ENCODE measurements at places on chromosomes 7 and 10.

DNA sequence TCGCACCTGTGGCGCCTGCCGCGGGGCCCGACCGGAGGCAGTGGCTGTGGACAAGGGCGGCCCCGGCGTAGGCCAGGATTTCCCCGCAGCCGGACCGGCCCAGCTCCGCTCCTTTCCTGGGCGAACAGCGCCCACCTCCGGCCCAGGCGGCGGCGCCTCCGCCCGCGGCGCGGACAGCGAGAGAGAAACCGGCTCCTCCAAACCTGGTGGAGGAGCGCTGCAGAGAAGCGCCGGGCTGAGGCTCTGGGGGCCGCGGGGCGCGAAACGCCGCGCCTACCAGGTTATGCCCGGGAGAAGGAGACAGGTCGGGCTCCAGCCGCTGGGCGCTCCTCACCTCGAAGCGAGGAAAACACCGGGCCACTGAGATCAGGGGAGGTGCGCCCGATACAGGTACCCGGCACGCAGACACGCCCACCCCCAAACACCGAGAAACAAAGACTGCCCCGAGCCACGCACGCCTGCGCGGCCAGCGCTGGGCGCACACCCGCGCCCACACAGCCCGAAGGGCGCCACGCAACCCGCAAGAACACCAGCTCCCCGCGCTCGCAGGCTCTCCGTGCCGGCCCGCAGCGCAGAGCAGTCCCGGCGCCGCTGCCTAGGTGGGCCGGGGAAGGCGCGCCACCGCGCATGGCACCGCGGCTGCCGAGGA is 3.3 kb downstream of the GRID1 start:
- peak; percentile 17 for DNase-seq

GRCh38 chr10:95266674-95267095 is 24.1 kb downstream of the PDLIM1 start:
- DNase-seq = no peak

DNA sequence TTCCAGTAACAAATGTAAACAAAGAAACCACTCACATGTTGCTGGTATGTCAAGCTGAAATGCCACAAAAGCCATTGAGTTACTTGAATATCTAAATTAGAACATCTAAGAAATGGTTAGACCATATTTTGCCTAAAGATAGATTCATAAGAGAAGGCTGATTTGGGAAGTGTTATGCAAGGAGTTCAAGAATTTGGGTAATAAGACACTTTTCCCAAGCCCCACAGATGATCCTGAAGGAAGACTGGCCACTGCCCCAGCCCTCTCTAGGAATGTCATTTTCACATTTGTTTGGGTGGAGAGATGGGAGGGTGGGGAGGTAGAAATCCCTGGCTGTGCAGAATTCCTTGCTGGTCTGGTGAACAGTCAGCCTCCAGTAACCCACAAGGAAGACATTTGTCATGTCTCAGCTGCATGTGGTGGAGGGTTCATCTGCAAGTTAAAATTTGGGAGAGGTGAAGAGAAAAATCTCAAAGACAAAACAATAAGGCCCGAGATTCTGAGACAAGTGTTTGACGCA is 427.2 kb upstream of the KLF6 start:
- no peak for DNase-seq

DNA sequence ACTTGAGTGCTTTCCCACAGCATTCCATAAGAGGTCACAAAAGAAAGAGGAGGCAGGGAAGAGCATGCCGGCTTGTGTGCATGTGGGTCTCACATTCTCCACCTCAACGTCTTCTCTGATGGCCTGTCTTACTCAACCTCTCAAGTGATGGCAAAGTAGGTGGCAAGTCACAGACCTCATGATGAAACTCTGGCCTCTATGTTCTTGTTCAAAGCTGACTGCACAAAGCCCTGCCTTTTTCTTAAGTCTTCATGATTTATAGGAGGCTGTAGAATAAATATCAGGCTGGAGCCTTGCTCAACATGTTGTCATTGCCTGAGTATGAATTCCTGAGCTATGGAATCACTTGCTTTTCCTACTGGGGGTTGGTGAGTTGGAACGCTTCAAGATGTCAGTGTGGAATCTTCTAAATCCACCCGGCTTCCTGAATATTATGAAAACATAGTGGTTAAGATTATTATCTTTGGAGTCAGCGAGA is 213.6 kb upstream of the INHBA start:
- DNase-seq = no peak

- no peak for DNase-seq
Measured at GRCh38 chr7:20735346-20736065, 51.2 kb downstream of the SP8 start.

DNA sequence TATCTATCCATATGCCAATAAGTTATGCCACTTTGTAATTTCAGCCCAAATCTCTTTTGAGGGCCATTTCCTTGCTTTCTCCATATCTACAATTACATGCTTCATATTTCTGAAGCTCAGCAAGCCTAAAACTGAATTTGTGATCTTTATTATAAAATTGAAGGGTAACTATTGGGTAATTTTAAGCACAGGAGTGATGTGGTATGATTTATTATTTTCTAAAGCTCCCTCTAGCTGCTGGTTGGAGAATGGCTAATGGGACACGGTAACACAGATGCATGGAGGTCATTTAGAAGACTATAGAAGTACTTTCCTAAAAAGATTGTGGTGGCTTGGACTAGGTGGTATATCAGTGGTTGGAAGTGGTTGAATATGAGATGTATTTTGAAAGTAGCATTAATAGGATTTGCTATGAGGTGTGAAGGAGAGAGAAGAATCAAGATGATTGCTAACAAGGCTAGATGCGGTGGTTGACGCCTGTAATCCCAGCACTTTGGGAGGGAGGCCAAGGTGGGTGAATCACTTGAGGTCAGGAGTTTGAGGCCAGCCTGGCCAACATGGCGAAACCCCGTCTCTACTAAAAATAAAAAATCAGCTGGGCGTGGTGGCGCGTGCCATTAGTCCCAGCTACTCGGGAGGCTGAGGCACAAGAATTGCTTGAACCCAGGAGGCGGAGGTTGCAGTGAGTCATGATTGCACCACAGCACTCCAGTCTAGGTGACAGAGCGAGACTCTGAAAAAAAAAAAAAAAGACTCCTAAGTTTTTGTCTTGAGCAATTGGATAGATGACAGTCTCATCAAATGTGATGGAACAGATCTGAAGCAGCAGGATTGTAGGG is 13.9 kb downstream of the KLHDC10 start:
- DNase-seq = no peak

GRCh38 chr10:105743343-105744056 is 1102.4 kb downstream of the SORCS3 start:
- no peak for DNase-seq

- DNase-seq = no peak
Measured at GRCh38 chr10:35375091-35375765, 38.9 kb downstream of the CCNY start.

Data from NCI-H526 treated with DMSO at 0.1 percent for 48 hours (cell line).